ENCODE measurements at places on chromosomes 16 and 17.

GRCh38 chr16:70801611-70802010 is 653 bp upstream of the VAC14 start:
- DNase-seq, result no peak

DNA sequence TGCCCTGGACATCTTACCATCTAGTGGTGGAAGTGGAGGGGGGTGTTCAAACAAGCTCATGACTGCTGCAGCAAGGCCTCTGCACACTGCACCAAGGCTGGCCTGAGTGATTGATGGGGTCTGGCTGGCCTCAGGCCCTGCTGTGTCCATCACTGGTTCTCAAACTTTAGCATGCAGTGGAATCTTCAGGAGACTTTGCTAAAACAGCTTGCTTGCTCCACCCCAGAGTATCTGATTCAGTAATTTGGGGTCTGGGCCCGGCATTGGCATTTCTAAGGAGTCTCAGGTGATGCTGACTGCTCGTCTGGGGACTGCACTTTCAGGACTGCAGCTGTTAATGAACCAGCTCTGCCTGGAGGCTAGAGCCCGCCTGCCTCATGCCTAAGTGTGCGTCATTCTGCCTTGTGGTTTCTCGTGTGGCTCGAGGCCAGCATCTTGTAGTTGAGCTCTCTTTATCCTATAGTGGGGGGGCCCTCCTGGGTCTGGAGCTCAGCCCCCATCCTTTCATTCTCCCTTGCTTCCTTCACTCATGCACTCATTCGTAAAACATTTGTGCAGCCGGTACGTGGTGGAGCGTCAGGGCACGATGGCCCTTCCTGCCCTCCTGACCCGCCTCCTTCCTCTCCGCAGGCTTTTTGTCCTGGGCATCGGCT is 4.1 kb downstream of the MGAT5B start:
- DNase-seq, result no peak

DNA sequence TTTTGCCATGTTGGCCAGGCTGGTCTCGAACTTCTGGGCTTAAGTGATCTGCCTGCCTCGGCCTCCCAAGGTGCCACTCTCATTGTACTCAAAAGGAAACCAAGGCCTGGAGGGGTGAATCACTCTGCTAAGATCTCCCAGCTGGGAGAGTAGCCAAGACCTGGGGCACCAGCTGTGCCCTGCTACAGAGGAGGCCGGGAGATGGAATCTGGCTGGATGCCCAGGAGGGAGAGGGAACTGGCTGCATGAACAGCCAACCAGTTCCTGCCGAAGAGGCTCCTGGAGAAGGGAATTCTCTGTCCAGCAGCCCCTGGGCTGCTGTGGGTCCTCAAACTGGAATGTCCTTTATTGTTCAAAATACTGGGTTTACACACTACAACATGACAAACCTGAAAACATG is 238.7 kb upstream of the CIBAR2 start:
- DNase-seq, result no peak

DNA sequence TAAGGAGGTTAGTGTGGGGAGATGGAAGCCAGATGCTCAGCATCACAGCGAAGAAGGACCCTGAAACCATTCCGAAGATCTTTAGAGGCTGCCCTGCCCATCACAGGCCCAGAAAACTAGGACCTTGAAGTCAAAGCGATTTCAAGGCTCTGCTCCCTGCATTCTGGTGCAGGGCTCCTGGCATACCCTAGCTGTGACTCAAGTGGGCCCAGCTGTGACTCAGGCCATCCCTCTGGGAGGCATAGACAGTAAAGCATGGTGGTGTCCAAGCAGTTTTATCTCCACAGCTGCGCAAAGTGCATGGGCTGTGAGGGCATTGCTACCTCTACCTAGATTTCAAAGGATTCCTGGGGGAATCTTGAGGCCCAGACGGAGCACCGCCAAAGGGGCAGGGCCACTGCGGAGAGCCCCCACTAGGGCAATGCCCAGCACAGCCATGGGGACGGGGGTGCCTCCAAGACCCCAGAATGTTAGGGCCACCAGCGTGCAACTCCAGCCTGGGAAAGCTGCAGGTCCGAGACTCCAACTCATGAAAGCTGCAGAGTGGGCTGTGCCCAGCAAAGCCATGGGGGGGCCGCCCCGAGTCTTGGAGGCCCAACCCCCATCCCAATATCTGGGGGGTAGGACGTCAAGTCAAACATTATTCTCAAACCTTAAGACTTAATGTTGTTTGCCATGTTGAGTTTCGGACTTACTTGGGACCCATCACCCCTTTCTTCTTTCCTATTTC is 11.7 kb upstream of the ZNF594 start:
- no peak for DNase-seq

- no peak for DNase-seq
Observed at GRCh38 chr16:23561586-23561985, 4.1 kb downstream of the UBFD1 start.

DNA sequence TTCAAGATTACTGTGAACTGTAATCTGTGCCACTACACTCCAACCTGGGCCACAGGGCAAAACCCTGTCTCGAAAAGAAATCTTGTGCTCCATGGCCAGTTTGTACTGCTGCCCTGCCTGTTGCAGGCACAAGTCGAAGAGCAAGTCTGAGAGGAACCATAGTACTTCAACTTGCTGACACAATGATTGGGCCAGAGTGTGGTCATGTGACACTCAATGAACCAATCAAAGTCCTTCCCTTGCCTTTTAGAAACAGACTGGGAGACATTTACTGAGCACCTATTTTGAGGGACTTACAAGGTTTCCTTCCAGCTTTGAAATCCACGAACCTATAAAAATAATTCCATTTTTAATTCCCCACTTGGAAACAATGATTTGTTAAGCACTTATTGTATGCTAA is 39.8 kb upstream of the TMC5 start:
- no peak for DNase-seq

- no peak for DNase-seq
Observed at GRCh38 chr17:80749611-80750010, 205.0 kb downstream of the RPTOR start.

All from NCI-H187 treated with DMSO at 0.1 percent for 48 hours (cell line).